ENCODE measurements at places on chromosomes 12 and 14.

DNA sequence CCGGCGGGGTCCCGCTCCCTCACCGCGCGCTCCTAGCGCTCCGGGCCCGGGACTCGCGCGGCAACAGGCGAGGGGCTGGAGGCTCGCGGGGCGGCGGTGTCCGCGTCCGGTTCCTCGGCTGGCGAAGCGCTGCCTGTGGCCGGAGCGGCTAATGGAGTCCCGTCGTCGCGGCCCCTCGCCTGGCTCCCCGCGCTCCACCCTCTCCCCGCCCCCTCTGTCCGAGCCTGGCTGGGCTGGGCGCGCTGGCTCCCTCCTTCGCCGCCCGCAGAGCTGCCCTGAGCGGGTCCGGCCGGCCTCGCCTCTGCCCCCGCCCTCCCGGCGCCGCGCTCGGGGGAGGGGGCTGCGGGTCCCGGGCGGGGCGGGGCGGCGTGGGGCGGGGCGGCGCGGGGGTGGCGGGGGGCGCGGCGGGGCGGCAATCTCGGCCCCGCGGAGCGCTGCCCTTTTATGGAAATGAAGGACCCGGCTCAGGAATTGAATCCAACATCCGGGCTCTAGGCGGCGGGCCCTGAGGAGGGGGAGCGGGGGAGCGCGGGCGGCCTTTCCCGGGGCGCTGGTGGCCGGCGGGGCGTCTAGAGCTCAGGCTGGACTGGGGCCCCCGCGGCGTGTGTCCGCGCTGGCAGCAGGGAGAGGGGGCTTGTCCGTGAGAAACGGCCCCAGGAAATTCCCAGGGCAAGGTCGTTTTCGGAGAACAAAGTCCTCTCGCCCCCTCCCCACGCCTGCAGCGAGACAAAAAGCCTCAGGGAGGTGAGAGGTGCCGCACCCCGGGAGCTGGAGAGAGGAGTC is at the start of gene FERMT2:
TSS of gene FERMT2 (minus strand) at position 153 of the 783 bp plus-strand sequence. CDS start 482 bp downstream, outside the sequence.
- DNase-seq: peak; percentile 79

- DNase-seq: no peak
Observed at GRCh38 chr14:74637178-74637550, 25.1 kb upstream of the LTBP2 start.

DNA sequence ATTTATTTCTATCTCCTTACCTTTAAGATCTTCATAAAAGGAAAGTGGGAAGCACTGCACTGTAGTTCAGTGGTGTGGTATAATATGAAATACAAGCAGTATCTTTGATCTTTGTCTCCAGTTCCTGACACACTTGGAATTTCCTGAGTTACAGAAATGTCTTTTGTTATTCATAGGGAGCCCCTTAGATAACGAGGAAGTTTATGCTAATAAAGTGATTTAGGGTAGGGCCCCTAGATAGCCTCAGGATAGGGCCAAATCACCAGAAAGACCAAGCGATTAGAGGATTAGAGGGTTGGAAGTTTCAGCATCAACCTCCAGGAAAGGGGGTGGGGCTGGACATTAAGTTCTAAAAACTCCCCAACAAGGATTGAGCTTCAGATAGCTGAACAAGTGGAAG is 29.9 kb upstream of the DDHD1 start:
- DNase-seq: no peak

DNA sequence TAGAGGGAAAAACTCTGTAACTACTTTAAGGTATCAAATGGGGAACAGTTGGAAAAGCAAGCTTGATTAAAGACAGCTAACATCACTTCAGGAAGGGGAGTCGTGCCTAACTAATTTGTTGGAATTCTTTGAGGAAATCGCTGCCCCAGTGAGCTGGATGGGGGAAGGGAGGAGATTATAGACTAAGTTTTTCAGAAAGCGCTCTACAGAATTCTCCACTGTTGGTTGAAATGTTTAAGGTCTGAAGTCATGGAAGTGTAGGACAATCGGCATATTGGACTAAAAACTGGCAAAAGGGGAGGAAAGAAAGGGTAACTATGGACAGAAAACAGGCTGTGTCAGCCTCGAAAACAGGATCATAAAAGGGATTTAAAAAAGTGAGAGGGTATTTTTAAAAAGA is 229.9 kb upstream of the HMGA2 start:
- no peak for DNase-seq

DNA sequence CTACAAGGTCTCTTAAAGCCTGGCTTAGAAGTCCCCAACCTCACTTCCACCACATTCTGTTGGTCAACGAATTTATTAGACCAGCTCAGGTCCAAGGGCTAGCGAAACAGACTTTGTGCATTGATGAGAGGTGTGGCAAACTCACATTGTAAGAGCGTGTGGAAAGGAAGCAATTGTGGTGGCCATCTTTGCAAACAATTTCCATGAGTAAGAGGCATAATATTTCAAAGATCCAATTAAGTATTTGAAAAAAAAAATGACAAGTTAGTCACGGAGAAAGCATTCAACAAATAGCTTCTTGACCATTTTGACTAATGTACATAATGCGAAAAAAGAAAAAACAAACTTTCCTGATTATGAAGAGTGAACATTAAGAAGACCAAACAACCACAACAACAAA is 7.4 kb downstream of the NR1H4 start:
- no peak for DNase-seq

DNA sequence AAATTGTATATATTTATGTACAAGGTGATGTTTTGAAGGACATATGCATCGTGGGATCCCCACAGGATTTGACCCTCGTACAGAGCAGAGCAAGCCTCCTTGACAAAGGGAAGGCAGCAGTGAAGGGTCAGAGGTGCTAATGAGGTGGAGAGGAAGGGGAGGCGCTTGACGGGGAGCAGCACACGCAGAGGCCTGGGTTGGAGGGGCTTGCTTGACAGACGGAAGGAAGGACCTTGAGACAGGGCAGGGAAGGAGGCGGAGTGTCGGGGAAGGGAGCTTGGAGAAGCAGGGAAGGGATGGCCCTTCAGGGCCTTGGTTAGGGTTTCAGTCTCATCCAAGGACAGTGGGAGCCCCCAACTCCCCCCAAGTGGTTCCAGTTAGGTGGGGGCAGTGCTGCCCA is 52.6 kb downstream of the ZNF664 start:
- DNase-seq: no peak

- DNase-seq: no peak
Observed at GRCh38 chr12:113934946-113935345, 31.2 kb downstream of the RBM19 start.

DNA sequence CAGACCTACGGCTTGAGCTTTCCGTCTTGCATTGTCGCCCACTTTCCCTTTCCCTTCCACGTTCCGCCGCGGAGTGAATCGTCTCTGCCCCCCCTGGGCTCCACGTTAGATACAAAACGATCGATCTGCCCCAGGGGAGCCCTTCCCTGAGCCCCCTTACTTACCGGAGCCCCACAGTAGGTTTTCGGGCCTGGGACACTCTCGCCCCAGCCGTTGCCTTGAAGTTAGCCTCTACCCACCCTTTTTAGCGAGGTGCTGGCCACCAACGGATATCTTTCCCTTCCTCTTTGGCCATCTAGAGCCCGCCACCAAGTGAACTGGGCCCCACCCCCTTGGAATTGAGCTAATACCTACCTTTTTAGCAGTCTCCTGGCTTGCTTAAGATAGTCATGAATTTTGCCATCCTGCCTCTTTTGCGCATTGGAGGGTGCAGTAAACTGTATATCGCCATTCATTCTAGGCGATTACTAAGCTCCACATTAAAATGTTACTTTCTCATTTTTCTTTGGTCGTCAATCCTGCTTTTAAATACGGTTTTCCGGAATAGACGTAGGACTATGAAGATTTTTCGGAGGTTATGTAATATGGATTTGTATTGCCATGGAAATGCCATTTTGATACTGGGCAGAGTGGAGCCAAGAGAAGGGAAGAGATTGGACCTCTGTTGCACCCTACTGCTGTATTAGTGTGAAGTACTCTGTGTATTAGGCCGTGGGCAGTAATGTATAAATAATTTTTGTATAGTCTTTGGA is 764 bp downstream of the RBM25 start:
- peak; percentile 10 for DNase-seq

DNA sequence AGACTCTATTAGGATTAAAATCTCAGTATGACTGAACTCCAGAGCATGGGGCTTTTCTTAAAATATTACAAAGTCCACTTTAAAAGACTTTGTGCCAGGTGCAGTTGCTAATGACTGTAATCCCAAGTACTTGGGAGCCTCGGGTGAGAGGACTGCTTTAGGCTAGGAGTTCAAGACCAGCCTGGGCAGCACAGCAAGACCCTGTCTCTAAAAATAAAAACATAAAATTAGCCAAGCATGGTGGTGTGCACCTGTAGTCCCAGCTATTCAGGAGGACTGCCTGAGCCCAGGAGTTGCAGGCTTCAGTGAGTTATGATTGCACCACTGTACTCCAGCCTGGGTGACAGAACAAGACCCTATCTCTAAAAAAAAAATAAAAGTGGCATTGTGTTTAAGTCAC is 33.2 kb downstream of the ATF7 start:
- DNase-seq: no peak
